HS-27A (cell line): ENCODE measurements at places on chromosomes 2 and 18.

- DNase-seq, result no peak
These were observed 24.8 kb upstream of the CRIM1 start for GRCh38 chr2:36330473-36331395.

DNA sequence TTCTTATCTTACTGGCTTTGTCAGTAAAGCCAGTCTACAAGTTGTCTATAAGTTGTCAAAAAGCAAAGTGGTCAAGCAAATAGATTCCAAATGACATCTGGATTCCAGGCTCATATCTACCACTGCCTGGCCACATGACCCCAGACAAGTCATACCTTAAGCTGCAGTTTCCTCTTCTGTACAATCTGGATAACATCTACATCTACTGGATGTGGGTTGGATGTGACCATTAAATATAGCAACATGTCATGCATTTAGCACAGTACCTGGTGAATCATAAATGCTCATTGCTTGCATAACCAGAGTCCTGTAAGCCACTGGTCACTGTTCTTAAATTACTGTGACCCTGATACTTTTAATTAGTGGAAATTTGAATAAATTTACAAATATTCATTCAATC, 16.8 kb downstream of the COBLL1 start:
- no peak for DNase-seq

DNA sequence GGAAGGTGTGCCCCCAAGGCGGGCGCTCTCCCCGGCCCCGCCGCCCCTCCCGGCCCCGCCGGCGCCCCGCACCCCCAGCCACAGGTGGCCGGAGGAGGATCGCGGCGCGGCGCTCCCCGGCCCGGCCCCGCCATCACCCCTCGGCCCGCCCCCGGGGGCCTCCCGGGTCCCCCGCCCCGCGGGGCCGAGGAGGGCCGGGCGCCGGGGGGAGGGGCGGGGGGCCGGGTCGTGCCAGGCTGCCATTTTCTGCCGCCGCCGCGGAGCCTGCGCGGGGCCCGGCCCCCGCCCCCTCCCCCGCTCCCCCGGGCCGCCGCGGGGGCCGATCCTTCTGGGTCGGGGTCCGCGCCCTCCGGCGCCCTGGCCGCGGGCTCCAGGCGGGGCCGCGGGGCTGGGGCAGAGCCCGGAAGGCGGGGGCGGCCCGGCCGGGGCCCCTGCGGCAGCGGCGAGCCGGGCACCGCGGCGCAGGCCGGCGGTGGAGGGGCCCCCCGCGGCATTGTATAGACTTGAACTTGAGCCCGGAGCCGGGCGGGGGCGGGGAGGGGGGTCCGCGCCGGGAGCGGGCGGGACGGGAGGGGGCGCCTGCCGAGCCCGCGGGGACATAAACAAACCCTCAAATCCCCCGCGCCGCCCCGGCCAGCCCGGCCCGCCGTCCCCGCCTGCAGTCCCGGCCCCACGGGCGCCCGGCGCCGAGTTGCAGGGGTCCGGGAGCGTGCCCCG, 556 bp downstream of the DNMT3A start:
- DNase-seq, result no peak

GRCh38 chr18:39951142-39951720, 2003.8 kb upstream of the PIK3C3 start:
- DNase-seq, result no peak

DNA sequence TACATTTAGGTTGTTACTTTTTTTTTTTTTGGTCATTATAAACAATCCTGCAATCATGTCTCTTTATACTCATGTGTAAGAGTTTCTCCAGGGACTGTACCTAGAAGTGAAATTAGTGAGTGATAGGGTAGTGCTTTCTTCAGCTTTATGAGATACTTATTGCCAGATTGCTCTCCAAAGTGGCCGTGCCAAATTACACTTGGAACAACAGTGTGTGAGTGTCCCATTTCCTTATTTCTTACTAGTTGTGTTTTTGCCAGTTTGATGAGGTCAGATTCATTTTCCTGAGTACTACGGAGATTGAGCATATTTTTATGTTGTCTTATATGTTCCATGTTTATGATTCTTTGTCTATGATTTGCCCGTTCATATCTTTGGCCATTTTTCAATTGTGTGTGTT, 39.2 kb downstream of the GALNT1 start:
- no peak for DNase-seq

- DNase-seq, result no peak
These were observed 85.3 kb downstream of the CDK15 start for GRCh38 chr2:201891676-201892075.
